ENCODE measurements at places on chromosomes 3 and 15.
A peak's percentile ranks its signal among the peaks of the same experiment; 100 is the strongest.

- DNase-seq, result no peak
Measured at GRCh38 chr15:64635499-64636495, 139.6 kb downstream of the RBPMS2 start.

- DNase-seq, result no peak
Measured at GRCh38 chr3:187292181-187292580, 644 bp upstream of the MASP1 start.

- DNase-seq, result no peak
Measured at GRCh38 chr3:142846779-142847577, 41.9 kb downstream of the PCOLCE2 start.

- no peak for DNase-seq
Measured at GRCh38 chr15:42402455-42403205, 43.3 kb downstream of the CAPN3 start.

DNA sequence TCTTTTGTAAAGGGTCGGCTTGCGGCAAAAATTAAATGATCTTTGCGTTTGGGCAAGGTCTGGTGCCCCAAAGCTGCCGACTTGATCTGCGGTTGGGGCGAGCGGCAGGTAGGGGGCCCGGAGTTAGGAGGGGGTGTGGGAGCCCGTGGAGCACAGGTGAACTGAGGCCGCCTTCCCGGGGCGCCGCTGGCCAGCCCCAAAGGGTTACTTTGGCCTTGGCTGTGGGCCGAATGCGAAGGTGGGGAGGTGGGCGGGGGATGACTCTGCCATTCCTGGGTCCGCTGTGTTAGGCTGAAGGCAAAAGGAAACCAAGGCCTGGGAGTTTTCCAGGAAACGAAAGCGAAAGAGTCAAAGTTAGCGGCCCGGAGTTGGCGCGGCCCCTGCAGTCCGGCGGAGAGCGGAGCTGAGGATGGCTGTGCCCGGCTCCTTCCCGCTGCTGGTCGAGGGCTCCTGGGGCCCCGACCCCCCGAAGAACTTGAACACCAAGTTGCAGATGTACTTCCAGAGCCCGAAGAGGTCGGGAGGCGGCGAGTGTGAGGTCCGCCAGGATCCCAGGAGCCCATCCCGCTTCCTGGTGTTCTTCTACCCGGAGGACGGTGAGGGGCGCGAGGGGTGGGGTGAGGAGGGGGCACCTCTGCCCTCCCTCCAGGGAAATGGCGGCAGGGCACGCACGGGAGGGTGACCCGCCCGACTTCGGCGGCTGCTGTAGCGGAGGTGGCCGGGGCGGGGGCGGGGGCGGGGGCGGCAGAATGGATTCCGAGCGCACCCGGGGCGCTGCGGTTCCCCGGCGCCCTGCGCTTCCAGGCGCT is at the start of gene PARP14:
Gene PARP14, plus strand, starts transcription at position 365 of the 809 bp plus-strand sequence. Its CDS starts 45 bp downstream, at position 410.
- peak; percentile 49 for DNase-seq

- no peak for DNase-seq
Measured at GRCh38 chr3:175957427-175957826, 1098.3 kb downstream of the NAALADL2 start.

- no peak for DNase-seq
Measured at GRCh38 chr15:64525828-64526530, 65.6 kb downstream of the ZNF609 start.

- no peak for DNase-seq
Measured at GRCh38 chr15:97597801-97598200, 362.7 kb upstream of the ARRDC4 start.

GRCh38 chr3:10929978-10930665 is 62.4 kb upstream of the SLC6A1 start:
- DNase-seq, result no peak

DNA sequence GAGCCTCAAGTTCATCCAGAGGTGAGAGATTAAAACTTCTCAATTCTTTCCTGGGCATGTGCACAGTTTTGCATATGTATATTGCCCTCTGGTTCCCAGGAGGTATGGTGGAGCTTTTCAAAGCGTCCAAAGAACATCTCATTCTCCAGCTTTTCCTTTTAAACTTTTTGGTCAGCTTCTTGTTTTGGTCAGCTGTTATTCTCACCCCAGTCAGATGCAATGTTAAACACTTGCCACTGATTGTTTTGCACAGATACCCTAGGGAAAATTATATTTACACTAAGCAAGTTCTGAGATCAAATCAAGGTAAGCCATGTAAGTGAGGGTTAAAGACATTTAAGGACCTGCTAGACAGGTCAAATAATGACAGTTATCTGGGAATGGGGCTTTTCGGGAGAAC is 261.3 kb downstream of the EDEM1 start:
- DNase-seq, result no peak

DNA sequence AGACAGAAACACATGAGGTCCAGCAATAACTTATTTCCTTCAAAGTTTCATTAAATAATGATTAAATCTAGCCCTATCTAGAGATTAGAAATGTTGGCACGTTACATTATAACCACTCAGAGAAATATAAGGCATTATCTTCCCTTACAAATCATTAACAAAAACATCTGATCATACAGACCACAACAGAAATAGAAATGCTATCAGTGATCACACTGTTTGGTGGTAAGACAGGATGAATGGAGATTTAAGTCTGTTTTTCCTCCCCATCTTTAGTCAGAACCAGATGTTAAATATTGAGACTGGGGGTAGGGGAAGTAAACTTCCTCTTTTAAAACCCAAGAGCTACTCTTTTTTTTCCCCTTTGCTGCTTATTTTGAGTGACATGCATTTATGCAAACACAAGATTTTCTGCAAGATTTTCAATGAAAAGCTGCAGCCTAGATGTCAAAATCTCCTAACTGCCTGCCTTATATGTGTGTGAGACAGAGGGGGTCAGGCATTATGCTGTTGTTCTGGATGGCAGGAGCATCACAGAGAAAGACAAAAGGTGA is 70.4 kb downstream of the CBLB start:
- DNase-seq, result no peak

DNA sequence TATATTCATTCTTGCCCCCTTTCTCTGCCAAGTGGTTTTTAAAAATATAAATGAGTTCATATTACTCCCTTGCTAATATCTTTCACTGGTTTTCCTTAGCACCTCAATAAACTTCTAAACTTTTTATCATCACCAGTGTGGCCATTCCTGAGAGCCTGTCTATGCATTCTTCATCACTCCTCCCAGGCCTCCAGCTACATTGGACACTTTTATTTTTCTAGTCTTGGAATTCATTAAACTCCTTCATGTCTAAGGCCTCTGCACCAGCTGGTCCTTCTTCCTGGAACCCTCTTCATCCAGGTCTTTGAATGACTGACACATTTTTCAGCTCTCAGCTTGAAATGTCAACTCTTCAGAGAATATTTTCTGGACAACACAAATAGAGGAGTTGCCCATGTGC is 120.4 kb upstream of the P2RY1 start:
- no peak for DNase-seq

DNA sequence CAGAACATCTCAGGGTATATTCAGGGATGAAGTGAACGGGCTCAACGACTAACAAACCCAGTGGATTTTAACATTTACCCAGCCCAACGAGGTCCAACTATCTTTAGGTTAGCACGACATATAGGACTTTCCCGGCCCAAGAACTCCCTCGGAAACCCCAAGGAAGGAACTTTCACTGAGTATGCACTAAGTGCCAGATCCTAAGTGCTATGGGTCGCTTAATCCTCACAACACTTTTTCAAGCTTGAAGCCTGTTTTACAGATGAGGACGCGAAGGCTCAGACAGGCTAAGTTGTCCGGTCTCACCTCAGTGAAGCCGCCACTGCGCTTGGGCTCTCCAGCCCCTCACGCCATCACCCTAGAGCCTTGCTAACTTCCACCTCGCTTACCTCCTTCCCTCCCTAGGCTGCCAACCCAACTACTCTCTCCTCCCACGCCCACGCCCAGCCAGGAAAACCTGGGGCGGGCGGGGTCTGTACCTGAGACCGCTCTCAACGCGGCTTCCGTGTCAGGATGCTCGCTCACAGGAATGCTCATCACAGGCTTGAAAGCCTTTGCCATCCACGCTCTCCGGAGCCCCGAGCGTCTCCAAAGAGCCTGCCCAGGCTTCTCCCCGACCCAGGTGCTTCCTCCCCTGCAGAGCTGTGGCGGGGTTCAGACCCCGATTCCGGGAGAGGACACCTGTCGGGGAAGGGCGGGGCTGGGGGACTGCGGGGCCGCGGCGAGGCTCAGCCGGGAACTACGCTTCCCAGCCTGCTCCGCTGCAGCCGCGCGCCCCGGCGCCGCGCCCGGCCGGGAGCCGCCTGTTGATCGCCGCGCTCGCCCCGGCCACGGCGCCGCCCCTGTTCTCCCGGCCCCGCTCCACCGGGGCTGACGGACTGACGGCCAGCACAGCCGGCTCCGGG is at the start of gene TMOD2:
Gene TMOD2, plus strand, starts transcription at position 806 of the 905 bp plus-strand sequence. CDS start 14,845 bp downstream, outside the sequence.
- DNase-seq, result peak; percentile 57

- DNase-seq, result peak; percentile 36
Measured at GRCh38 chr15:63504979-63505841, 817 bp downstream of the USP3 start.

DNA sequence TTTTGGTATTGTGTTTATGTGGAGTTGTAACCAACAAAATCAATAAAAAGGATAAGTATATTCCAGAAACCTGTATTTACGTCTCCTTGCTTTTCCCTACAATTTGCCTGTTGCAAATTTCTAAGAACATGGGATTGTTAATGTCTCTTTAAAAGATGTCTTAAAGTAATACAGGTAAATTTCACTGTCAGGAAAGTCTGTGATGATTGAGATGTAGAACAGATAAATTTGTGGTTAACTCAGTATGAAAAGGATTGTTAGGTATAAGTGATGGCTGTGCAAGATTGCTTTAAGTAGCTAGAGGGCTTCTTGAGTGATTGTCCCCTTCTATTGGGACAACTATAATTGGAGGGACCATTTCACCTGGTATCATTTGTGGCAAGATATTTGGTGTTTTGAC is 6.8 kb downstream of the PTPRG start:
- no peak for DNase-seq

DNA sequence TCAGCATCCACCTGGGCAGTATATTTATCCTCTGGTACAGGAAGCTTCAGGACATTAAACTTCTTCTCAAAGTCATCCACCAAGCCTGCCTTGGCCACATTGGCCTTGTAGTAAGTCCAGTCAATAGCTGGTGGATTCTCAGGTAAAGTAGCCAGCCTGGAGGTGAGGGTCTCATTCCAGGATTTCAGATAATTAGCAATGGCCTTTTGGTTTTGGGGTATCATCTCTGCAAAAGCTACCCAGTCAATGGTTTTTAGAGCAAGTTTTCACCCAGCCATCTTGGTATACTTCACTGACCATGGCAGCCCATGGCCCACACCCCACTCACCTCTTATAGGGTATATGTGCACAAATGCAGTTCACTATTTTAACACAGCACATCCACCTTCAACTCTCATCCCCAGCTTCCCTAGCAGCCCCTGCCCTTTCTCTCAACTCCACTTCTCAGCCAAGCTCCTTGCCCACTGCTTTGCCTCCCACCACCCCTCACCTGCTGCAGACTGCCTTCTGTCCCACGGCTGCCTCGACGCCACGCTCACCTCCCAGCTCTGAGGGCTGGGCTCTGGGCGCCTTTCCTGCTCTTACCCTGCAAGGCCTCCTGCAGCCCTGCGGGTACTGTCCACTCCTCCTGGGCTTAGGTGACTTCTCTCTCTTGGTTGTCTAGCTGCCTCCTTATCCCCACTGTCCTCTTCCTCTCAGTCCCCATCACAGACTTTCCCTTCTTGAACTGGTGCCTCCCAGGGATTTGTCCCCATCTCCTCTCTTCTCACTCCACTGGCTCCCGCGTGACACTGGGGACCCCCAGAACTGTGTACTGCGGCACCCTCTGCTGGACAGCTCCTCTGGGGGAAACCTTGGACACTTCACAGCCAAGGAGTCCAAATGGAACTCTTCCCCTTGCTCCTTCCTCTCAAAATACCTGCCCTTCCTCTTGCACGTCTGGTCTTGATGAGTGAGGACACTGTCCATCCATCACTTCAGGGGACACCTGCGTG is 1.7 kb upstream of the TGM5 start:
- DNase-seq, result no peak

DNA sequence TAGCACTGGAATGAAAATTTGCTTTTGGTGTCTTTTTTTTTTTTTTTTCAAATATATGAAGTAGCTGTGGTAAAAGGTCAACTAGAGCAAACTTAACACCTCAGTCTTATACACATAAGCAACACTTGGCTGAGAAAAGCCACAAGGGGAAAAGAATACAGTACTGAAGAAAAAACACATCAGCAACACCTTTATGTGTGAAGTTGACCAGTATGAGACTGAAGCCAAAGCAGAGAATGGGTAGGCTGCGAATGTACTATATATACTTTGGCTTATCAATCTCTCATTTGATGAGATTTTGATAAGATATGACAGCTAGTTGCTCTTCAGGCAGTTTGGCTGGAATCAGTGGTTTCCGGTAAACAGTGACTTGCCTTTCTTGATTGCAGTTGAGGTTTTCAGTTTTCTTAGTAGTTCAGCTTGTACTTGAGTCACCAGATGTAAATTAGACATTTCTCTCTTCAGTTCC is 22.0 kb upstream of the ZCWPW2 start:
- DNase-seq, result no peak

DNA sequence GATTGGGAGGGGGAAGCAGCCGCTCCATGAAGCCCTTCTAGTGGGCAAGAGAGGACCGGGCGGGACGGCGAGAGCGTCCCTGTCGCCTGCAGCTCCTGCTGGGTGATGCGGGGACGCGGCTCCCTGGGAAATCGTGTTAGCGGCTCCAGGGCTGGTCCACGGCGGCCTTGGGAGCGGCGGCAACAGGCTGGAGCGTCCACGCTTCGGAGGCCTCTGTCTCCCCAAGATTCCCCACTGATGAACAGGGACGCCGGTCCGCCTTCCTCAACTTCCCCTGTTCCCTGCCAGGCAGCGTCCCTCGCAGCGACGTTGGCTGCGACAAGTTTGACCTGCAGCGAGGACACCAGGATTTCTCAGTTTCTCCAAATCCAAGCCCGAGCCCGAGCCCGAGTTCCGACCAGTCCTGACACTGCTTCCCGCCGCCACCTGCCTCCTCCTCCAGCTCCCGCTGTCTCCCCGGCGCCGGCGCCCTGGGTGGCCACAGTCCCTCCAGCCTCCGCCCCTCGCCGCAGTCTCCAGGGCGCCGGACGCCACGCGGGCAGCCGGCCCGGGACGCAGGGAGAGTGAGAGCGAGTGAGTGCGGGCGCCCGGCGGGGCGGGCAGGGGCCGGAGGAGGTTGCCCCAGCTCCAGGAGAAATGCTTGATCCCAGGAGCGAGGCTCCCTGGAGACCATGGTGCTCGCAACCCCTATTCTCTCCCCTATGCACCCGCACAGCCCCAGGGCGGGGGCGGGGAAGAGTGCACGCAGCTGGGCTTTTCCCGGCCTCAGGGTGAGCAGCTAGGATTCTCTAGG is 78.1 kb upstream of the RNF7 start:
- no peak for DNase-seq

DNA sequence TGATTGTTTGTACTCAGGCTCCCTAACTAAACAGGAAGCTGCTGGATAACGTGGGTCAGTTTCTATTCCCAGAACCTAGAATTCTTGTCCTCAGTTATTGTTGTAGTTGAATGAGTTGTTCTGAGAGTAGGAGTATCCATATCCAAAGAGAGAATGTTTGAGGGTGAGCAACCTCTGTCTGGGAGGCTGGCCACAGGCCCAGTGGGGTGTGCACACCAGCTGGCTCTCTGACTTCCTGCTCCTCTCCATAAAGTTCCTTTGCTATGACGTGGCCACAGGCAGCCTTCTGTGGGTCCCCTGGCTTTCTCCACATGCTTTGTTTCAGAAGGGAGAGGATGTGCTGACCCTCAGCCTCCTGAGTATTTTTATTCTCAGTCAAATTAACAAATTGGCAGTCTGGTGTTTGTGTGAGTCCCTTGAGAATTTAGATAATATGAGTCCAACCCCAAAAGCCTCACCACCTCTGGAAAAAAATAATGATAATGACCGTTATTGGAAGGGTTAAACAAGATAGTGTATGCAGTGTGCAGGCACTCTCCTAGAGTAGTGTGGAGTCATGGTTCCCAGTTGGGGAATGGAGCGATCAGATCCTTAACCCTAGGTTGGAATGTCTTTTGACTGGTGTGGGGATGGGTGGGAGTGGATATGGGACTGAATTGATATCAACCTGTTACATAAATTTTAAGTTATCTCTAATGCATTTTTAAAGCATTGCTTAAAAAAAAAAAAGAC is 47.6 kb upstream of the MED12L start:
- DNase-seq, result no peak
